ENCODE measurements at places on chromosomes 11 and 22.

DNA sequence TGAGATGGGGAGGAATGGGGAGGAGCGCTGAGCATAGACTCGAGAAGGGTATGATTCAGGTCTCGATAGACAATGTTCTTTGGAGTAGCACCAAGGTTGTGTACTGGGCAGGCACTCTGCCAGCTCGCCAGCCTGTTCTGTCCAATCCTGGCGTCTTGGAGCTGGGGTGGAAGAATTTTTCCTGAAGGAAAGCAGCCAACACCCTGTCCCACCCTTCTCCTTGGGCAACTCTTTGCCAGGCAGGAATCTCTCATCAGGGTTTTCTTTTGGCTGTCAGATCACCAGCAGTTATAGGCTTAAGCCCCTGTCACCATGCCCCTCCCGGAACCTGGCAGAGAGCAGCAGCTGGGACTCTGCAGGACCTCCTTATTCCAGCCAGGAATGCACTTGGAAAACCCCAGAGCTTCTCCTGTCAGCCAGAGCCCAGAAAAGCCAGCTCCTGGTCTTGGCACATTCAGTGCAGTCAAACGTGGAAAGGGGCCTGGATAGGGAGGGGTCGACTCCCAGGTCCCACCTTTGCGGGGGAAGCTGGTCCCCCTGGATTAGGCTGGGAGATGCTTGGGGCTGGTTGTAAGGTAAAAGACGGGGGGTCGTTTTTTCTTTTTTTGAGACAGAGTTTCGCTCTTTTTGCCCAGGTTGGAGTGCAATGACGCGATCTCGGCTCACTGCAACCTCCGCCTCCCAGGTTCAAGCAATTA is 14.4 kb upstream of the SPTBN2 start:
- DNase-seq, result no peak

DNA sequence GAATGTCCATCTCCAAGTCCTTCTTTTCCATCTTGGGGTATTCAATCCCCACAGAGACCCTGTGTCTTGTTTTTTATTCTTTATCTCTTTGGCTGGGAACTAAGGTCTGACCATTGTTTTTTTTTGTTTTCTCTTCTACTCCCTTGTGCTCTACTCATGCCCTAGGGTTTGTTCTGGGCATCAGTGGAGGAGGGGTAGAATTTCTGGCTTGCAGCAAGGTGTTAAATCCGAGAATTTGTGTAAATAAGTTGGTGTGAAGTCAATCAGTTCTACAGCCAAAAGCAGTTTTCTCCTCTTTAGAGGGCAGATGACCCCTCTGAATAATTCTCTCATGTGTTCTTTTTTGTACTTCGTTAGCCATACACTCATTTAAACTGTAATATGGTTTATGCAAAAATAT is 10.7 kb downstream of the CECR2 start:
- DNase-seq, result no peak

DNA sequence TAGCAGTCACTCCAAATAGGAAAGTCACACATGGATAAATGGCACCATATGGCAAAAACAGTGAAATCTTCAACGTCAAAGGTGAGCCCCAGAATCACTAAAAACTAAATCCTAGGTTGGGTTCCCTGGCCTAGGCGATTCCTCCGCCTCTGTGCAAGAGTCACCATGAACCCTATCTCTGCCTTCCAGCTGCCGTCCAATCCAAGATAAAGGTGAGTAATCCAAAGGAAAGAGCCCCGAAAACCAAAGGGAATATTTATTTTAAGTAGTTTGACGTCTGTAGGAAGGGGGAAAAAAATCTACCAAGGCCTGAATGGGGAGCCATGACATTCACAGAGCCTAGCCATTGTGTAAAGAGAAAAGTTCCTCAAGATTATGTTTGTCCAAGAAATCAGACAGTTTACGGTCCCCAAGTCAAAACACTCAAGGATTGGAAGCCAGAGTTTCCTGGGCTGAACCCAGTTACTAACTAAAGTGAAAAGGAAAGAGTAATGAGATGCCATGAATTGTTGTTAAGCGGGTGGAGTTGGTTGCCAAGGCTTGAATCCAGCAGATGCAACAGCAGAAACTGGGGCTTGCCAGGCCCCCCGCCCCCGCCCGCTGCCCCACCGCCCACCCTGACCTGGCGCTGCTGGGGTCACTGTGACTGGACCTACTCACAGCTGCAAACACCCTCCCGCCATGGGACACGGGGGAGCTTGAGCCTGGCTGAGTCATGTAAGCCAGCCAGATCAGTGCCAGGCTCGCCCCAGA is 39.7 kb upstream of the ETS1 start:
- no peak for DNase-seq

DNA sequence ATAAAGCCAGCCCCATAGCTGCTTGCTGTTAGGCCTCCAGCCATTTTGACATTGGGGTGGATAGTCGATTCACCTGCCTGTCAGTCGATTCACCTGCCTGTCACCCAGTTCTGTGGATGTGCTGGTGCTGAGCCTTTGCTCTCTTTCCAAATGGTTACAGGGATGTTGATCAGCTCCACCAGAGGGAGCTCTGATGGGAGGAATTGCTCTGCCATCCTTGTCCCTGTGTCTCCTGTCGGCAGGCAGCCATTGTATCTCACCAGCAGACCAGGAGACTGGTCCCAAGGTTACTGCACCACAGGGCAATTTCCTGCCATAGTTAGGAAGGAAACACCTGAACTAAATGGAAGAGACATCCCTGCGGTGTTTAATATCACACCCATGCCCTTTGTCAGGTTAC is 6.1 kb downstream of the MPEG1 start:
- no peak for DNase-seq

DNA sequence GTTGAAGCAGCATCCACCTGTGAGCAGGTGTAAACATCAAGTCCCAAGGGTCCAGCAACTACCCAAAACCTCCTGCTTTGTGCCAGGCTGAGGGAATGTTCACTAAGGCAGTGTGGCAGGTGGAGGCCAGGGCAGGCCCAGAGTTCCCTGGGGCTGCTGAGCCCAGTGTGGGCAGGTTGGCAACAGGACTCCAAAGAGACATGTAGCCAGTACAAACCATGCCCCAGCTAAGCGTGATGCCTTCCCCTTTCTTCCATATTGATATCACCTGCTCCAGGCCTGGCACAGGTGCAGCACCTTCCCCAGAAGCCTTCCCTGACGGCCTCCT is 30.0 kb upstream of the SCUBE2 start:
- no peak for DNase-seq

GRCh38 chr11:29159552-29160465 is 857.0 kb downstream of the KCNA4 start:
- no peak for DNase-seq

DNA sequence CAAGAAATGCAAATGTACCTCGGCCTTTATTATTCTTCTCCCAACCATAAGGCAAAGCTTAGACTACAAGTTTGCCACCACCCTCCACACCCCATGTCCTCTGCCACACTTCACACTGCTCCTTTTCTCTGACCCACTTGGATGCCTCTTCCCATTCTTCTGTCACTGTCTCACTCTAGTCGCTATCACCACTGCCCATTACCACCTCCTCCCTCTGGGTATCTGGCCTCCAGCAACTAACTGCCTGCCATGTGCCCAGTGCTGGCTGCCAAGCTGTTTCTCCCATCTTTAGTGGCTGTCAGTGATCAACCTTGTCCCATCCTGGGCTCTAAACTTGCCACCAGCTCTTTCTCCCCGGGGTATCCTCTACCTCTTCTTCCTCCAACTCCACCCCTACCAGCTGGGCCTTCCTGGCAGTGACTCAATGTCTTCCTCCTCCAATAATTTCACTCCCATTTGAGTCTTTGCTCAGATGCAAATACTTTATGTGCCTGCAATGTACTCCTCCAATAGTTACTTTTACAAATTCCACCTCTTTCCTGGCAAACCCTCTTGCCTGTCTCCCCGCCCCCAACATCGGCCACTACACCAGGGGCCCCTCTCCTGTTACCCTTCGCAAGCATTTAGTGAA is 20.1 kb upstream of the KDM2A start:
- no peak for DNase-seq

DNA sequence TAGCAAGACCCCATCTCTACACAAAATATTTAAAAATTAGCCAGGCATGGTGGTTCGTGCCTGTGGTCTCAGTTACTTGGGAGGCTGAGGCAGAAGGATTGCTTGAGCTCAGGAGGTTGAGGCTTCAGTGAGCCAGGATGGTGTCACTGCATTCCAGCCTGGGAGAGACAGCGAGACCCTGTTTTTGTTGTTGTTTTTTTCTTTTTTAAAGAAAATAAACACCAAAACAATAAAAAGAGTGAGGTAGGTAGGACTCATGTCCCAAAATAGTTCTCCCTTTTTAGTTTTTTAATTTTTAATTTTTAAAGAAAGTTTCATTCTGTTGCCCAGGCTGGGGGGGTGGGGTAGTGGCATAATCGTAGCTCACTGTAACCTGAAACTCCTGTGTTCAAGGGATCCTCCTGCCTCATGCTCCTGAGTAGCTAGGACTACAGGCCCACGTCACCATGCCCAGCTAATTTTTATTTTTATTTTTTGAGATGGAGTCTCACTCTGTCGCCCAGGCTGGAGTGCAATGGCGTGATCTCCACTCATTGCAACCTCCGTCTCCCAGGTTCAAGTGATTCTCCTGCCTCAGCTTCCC is 25.5 kb upstream of the MALAT1 start:
- DNase-seq, result no peak

- DNase-seq, result no peak
These were observed 428.8 kb downstream of the DYNC2H1 start for GRCh38 chr11:103537904-103538502.

DNA sequence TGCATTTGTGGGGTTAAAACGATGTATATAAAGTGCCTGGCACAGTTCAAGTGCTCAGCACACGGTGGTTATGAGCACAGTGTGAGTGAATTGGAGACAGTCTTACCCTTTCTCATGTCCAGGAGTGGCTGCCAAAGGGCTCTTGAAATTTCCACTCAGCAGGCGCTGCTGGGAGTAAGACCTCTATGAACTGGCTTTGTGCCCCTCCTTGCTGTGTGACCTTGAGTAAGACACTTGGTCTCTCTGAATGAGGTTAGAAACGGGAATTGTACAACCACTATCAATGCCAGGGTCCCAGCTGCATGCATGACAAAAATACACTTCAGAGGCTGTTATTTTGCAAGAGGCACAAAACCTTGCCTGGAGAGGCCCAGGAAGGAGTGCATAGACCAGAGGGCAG is 86.6 kb downstream of the TSPAN18 start:
- DNase-seq, result no peak

DNA sequence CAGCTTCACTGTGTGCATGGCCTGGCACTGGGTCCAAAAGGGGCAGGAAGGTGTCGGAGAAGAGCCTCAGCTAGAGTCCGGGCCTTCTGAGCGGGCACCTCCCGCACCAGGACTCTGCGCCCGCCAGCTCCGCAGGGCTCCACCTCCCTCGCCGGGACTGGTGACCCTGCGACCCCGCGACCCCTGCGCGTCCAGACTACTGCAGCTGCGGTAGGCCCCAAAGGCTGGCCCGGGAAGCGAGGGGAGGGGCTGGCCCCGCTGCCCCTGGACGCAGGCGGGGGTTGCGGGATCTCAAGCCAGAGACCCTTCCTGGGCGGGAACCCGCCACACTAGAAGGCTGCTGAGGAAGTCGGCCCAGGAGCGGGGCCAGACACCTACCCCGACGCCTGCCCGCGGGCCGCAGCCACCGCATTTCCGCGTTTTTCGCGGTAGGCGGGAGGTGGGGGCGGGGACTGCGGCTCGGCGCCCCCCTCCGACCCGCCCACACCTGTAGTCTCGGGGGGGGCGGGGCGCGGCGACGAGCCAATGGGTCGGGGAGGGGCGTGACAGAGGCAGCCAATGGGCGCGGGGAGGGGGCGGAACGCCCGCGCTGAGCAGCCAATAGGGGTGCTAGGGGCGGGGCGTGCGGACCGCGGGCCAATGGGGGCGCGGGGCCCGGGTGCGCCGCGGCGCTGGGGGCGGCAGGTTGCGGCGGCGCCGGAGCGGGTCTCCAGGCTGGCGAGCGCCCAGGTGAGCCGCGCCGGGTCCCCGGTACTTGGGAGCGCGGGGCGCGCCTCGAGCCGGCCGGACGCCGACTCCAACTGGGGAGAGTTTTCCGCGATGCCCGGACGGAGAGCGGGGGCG is at the start of the genes LMNTD2 and RASSF7:
Gene LMNTD2, minus strand, starts transcription at position 434 of the 843 bp plus-strand sequence. Its CDS starts 22 bp downstream, at position 412.
Gene RASSF7, plus strand, starts transcription at position 666 of the 843 bp plus-strand sequence. CDS start 799 bp downstream, outside the sequence.
- peak; percentile 94 for DNase-seq

DNA sequence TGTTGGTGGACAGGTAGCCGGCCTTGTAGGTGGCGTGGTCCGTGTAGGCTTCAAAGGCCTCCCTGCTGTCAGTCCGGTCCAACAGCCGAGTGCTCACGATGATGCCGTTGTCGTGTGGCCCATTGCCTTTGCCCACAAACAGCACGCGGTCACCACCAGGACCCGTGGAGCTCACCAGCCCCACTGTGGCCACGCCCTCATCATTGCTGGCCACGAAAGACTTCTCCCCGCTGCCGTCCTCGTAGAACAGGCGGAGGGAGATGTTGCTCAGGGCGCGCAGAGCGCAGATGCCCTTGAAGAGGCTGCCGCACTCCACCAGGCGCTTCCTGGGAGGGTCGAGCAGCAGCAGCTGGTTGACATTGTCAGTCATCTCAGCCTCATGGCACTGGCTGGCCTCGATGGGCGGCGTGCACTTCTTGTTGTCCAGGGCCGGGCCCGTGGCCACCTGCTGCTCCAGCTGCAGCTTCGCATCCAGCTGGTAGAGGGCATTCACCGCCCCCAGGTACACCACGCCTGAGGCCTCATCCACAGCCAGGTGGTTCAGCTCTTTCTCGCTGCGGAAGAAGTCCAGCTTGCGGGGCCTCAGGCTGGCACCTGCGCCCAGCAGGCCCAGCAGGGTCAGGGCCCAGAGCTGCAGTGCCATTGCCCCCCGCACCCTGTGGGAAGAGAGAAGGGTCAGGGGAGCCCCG is 17.4 kb downstream of the PLXNB2 start:
- no peak for DNase-seq

- no peak for DNase-seq
These were observed 23.1 kb downstream of the PIH1D2 start for GRCh38 chr11:112050721-112051120.

DNA sequence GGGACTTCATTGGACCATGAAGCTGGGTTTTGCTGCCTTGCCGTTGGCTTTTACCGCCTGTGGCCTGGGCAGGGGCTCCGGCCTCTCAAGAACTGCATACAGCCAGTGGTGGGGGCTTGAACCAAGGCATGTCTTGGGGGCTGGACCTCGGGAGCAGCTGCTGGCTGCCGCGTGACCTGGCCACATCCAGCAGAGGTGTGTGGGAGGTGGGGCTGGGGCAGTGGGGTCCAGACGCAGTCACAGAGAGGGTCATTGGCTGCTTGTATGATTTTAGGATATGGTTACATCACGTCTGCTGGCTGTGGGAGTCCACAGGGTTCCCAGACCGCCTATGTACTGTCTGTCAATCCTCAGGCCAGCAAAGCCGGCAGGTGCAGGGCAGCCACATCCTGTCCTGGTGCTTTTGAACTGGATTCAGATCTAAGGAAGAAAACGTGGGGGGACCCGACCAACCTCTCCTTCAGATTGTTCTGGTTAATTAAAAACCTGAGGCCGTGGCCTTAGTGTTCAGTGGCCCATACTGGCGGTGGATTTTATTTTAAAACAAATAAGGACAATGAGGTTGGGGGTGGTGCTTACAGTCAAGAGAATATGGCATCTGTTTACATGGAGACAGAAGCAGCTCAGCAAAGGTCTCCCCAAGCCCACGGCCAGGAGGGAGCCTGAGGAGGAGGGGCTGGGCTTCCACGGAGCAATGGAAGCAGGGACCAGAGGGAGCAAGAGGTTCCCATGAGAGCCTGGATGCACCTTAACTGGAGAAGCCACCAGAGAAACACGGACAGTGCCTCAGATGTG is 426.0 kb downstream of the TBC1D22A start:
- no peak for DNase-seq

- peak; percentile 51 for DNase-seq
These were observed 7.2 kb upstream of the BID start for GRCh38 chr22:17781319-17782031.

- no peak for DNase-seq
These were observed 17.0 kb downstream of the ARRB1 start for GRCh38 chr11:75334402-75334891.

Measured in stimulated activated CD4-positive, alpha-beta T cell treated with anti-CD3 and anti-CD28 coated beads, Interleukin-1b, Interleukin-23, amount 100 ng/mL, for 48 hours (primary cell).